Mammary epithelial cell (primary cell): ENCODE measurements at places on chromosomes 2 and 18.

GRCh38 chr2:172278667-172279066, 148.7 kb upstream of the ITGA6 start:
- DNase-seq: no peak

DNA sequence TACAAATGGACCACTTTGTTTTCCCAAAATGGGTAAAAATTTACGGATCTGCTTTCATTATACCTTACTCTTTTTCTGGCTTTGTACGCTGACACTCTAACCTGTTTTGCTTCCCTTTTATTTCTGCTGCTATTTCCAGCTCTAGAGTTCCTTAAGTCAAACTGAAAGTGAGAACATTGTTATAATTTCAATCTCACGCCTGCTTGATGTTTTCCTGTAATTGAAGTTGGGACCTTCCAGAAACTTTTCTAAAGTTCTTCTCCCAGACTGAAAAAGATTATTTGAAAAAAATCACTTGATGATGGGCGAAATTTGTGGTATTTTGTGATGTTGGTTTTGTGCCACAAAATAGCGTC, 1.8 kb downstream of the GLS start:
- no peak for DNase-seq

GRCh38 chr2:18959952-18960717, 370.8 kb upstream of the NT5C1B start:
- DNase-seq: peak; percentile 72

DNA sequence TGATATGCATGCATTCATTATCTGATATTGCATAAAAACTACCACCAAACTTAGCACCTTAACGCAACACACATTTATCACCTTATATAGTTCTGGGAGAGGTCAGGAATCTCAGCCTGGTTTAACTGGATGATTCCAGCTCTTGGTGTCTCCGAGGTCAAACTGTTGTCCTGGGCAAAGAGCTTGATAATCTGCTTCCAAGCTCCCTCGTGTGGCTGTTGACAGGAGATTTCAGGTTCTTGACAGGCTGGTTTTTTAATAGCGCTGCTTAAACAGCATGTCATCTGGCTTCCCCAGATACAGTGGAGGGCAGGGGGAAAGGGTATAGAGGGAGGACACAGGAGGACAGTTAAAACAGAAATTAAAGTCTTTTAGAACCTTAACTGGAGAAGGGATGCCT, 785.0 kb downstream of the CNTNAP5 start:
- no peak for DNase-seq

DNA sequence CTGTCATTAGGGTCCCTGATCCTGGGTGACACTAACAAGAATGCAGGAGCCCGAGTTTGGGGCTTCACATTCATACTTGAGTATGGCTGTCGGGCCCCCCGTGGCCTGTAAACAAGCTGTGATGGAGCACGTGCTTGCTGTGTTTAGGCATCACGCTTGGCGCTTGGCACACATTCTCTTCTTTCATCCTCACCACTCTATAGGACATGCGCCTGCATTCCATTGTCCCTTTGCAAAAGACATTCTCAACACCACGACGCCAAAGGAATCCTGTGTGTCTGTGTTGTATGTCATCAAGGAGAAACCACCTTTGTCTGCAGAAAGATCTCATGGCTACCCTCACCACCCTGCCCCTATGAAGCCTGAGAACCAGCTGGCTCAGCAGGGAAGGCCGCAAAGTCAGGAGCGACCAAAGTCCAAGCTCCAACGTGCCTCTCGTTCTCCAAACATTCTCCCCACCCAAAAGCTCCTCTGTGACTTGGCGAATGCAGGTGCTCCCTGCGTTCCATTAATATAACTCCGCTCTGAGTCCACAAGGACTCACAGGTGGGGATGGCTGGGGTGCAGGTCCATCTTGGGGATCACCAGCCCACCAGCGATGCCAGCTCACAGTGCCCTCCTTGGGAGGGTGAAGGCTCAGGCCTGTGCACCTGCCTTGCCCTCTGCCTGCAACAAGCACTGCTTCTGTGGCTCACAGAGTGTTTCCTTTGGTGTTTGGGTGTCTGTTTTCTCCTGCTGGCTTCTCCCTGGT, 6.2 kb upstream of the PER2 start:
- no peak for DNase-seq

DNA sequence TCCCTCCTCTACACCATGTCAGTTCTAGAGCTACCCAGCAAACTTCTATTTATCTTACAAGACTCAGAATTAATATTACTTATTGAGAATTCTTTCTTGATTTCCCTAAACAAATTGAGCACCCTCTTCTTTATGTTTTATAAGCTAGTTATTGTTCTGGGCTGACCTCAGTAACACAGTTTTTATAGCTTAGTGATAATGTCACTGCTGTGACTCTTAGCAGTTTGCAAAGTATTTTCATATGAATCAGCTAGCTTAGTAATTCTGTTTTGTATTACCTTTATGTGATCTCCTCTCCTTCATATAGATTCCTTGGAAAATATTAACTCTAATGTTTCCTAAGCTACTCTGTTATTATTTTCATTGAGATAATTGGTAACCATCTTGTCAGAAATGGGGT, 114.9 kb downstream of the PMS1 start:
- no peak for DNase-seq

DNA sequence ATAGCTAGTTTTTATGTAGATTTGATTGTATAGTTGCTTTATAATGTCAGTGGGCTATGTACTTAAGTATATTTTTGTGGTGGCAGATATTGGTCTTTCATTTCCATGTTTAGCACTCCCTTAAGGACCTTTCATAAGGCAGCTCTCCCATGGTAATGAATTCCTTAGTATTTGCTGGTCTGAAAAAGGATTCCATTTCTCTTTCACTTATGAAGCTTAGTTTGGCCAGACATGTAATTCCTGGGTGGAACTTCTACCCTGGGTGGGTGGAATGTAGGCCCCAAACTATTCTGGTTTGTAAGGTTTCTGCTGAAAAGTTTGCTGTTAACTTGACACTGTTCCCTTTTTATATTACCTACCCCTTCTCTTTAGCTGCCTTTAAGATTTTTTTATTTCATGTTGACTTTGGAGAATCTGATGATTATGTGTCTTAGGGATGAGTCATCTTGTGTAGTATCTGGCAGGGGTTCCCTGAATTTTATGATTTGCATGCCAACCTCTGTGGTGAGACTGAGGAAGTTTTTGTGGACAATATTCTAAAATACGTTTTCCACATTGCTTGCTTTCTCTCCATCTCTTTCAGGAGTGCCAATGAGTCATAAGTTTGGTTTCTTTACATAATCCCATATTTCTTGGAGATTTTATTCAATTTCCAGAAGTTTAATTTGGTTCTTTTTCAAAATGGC, 65.4 kb upstream of the VRK2 start:
- peak; percentile 55 for DNase-seq

DNA sequence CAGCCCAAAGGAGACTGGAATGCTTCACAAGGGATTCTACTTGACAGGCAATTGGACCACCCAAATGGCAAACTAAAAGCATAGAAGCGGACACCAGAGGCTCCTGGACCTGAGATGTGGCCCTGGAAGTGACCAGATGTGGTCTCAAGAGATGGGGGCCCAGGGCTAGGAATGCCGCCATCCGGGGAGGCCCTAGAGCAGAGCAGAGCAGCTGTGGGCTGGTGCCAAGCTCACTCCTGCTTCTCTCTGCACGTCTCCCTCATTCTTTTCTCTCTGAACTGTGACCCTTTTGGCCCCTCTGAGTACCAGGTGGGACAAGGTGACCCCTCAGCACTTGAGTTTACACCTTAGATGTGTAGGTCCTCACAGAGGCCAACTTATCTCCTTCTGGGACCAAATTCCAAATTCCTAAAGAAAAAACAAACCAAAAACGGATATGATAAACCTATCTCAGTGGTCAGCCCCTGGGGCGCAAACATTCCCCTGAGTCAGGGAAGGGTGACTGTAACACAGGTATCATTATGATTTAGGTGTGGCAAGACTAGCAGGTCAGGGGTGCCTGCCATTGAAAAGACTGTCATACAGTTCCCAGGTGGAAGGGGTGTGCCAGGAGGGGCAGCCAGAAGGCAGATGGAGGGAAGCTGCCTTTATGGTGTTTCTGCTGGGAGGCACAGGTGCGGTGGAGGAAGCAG, 6.5 kb upstream of the IL1R2 start:
- peak; percentile 91 for DNase-seq

DNA sequence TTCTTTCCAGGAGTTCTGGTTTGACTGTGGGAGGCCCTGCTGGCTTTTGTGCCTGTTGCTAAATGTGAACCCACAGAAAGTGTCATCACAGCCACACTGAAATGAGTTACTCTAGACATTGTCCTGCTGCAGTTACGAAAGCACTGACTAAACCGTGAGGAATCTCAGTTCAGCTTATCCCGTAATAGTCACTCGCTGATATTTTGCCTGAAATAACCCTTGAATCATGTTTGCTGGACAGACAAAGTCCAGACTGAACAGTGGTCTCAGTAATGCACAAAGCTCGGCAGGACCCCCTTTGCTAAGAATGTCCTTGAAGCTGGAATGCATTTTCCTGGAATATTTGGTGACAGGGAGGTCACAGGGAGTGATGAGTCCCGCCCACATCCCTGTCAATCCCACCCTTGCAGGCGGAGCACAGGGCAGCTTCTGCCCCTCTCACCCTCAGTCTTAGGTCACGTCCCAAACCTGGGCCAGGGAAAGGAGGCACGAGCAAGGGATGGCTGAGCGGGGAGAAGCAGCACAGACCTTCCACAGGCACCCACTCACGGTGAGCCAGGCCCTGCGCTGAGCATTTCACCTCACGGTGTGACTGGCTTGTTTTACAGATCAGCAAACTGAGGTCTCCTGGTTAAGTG, 53.4 kb downstream of the ADI1 start:
- DNase-seq: peak; percentile 78

DNA sequence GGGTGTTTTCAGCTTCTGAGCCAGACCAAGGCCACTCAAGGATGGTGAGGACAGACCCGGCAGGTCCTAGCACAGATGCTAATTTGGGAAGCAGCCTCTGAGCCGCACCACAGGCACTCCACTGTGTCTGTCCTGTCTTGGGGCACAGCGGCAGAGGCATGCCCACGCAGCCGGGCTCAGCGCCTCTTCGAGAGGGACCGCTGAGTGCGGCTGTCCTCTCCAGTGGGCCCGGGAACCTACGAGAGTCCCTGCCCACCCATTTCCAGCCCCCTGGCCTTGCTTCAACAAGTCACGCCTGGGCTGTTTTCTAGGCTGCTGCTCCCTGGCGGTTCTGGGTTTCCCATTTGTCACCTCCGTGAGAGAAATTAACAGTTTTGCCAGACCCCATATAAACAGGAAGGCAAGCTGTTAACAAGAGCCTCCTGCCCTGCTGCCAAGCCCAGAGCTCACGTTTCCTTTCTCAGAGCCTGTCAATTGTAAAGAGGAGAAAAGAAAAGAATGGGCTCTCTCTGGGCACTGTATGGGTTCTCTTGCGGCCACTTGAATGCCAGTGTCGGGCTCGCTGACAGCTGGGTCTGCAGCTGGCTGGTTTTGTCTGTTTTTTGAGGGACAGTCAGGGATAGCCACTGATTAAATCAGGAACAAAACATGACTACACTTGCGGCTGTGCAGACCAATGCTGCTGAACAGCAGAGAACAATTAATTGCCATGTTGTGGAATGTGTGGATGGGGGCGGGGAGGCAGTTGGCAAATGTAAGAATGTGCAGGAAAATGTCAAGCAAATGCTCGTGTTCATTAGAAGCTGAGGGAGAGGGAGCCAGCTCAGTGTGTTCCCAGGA, 30.6 kb downstream of the TMEM17 start:
- peak; percentile 44 for DNase-seq

DNA sequence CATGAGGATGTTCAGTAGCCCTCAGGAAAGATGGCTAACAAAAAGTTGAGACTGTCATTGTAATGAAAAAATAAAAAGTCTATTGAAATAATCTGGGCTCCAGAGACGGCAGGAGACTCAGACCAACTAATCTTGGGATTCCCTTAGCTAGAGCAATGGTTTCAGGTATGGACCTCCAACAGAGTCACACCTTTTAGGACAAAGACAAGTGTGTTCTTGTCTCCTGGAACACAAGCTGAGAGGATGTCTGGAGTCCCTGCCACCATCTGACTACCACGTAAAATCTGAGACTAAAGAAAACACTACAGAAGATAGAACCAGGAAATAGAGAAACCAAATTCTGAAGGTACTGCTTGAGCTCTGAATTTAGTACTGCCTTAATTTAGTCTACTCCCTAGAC, 103.3 kb upstream of the RBBP8 start:
- peak; percentile 74 for DNase-seq

GRCh38 chr2:145930318-145930717, 1410.4 kb upstream of the ZEB2 start:
- DNase-seq: no peak

- DNase-seq: no peak
Observed at GRCh38 chr2:18406219-18406618, 154.2 kb downstream of the RDH14 start.

DNA sequence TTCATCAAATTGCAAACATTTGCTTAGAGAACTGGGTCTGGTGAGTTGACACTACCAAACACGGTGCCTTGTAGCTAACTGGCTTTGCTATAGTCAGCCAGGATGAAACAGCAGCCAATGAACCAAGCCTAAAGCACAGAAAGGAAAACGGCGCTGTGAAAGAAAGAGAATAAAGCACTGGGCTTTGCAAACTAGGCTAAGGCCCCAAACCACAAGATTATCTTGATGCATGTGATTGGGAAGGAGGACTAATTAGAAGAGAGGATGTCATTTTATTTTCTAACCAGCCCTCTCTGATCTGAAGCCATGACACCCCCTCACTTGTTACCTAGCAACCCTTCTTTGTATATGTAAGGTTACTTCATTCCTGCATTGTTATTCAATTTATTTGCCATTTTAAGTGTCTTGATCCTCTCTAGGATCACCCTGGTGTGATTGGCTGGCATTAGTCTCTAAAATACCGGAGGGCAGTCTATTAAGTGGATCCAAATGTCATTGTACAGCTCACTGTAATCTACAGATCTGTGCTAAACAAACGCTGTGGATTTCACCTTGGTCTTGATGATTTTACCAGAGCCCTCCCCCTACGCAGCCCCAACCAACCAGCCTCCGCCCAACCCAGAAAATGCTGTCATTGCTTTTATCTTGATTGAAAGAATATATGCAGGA, 395.4 kb upstream of the ACVR2A start:
- DNase-seq: no peak

GRCh38 chr2:234983011-234983726, 31.4 kb downstream of the SH3BP4 start:
- no peak for DNase-seq

GRCh38 chr2:84788498-84788897, 92.4 kb downstream of the TRABD2A start:
- DNase-seq: no peak

DNA sequence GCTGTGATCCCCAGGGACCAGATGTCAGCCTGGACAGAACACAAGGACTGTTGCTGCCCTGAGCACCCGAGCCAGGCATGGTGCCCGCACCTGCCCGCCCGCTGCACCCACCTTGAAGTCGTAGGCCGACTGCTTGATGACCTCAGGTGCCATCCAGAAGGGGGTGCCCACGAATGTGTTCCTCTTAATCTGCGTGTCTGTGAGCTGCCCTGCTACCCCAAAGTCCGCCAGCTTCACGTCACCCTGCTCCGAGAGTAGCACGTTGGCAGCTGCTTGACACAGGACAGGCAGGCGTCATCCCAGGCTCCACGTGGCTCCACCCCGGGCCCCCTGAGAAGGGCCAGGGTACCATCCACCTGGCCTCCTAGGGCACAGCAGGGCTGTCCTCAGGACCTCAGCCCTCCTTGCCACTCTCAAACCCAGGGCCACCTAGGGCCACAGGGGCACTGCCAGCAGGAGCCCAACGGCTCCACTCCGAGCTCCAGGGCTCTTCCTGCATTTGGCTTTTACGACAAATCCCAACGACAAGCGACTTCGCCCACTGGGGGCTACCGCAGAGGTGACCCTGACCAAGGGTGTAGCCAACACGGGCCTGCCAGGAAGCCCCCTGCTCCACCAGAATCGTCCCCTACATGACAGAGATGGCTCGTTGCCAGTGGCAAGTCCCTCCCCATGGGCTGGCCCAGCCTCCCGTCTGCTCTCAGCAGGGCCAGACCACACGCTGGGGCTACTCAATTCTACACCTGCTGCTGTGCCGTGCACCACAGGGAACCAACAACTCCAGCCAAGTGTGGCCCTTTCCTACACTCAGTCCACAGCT, 9.0 kb downstream of the STK25 start:
- DNase-seq: no peak
